ENCODE measurements at places on chromosomes 11 and 22.

- DNase-seq, result no peak
These were observed 76.4 kb upstream of the MYOD1 start for GRCh38 chr11:17642980-17643379.

DNA sequence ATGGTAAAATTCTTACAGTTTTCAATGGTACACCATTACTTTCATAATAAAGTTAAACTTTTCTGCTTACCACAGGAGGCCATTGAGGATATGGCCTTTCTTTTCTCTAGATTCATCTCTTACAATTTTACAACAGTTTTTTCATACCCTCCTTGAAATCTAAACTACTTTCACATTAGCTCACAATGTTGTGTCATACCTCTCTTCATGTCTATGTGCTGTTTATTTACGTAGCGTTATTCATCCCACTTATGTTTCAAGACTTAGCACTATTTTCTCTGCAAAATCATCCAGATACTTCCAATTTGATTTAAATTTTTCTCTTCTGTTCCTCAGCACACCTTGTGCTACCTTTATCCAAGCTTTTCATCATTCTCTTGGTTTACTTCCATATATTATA is 123.3 kb downstream of the METTL15 start:
- DNase-seq, result no peak

DNA sequence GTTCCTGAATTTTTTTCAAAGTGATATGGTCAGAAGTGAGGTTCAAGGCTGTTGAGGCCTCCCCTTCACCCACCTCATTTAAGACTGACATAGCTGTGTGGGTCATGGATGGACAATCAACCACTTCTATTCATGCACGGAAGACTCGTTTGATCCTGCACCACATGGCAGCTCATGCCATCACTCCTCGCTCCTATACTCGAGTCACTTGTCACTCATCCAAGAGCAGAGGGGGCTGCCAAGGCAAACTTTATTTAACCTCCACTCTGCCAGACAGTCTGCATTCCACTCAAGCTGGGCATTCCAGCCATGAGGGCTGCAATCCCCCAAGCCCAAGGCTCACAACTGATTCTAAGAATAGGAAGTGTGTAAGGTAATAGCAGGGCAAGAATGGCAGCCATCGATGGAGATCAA is 34.1 kb downstream of the SNX19 start:
- DNase-seq, result no peak

DNA sequence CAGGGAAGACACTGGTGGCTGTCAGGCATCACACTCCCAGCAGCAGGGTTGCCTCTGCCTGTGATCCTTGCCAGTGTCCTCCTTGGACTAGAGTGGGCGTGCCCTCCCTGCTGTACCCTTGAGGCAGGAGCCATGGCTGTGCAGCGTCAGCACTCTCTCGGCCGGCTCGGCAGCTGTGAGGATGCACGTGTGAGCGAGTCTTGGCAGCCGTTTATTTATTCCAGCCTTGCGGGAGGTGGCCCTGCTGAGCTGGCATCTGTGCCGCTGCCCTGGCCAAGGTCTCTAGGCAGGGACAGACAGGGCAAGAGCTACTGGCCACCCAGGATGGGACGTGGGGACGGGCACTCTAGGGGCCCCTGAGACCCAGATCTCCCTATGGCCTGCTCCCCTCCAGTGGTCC is 33.9 kb downstream of the TSPAN4 start:
- DNase-seq, result no peak

GRCh38 chr11:76129729-76130128 is 76.6 kb downstream of the WNT11 start:
- no peak for DNase-seq
